Mammary epithelial cell (primary cell): ENCODE measurements at places on chromosomes 2 and 18. TPM values are rescaled to one million over a fixed set of nuclear protein-coding genes. Genes with fewer than 3 reads are reported as not detected.

The DSEL gene
- total RNA-seq, result 6.0 TPM

The CGREF1 gene
- 6.8 TPM for total RNA-seq

The REG3G gene
- total RNA-seq, result not detected

The EVX2 gene
- not detected for total RNA-seq

The ZNF385B gene
- not detected in 2 replicates for total RNA-seq

The SLC38A11 gene
- not detected in 2 replicates for total RNA-seq

The ABCG5 gene
- not detected in 2 replicates for total RNA-seq

The CTNNA2 gene
- total RNA-seq, result not detected

The LRP2 gene
- total RNA-seq, result not detected

The SNED1 gene
- 3.7 TPM for total RNA-seq

The SOS1 gene
- 23.7 TPM for total RNA-seq

The SPIRE1 gene
- total RNA-seq, result 49.3 and 90.6 TPM in 2 replicates

The GNLY gene
- not detected in 2 replicates for total RNA-seq

The PTPRM gene
- 65.8 TPM for total RNA-seq

The ACKR3 gene
- 1.6 and 1.8 TPM in 2 replicates for total RNA-seq

The ALKAL2 gene
- not detected for total RNA-seq

The MOCOS gene
- total RNA-seq, result 7.4 and 7.5 TPM in 2 replicates

The IL36B gene
- total RNA-seq, result not detected in 2 replicates

The LRPPRC gene
- 105 and 127 TPM in 2 replicates for total RNA-seq

The IL36G gene
- 0.27 and 1.9 TPM in 2 replicates for total RNA-seq

The POTEC gene
- total RNA-seq, result not detected in 2 replicates
